ENCODE measurements at places on chromosomes 4 and X.

DNA sequence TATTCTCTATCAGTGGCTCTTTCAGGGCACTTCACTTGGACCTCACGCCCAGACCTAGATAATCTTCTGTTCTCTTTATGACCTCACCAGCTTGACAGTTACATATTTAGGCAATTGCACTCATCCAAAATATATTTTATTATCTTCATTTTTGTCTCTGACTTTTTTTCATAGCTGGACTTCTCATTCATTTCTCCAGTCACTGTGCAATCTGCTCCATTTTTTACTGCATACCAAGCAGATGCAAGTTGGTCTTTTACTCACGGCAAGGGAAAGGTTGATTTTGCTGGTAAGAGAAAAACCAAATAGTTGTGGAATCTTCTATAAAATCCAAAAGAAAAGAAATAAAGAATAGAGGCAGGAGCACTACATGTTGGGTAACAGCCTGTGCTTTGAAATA lies 31.7 kb downstream of the MAD2L1 start:
- H3K4me3 ChIP-seq: no peak overlapping the region
- no peak for DNase-seq
- H3K4me1 ChIP-seq: no peaks in the 10 kb centered on the region
- no peaks in the 10 kb centered on the region for H3K36me3 ChIP-seq

- no peaks in the 10 kb centered on the region for H3K36me3 ChIP-seq
- H3K27ac ChIP-seq: no peak overlapping the region
- no peak overlapping the region for H3K4me3 ChIP-seq
- no peaks in the 10 kb centered on the region for H3K27me3 ChIP-seq
Observed at GRCh38 chrX:145292218-145292617, 44.9 kb downstream of the SPANXN1 start.

GRCh38 chrX:44913656-44914531 lies 40.9 kb downstream of the KDM6A start:
- H3K4me3 ChIP-seq: no peak overlapping the region
- H3K27ac ChIP-seq: no peak overlapping the region
- no peaks in the 10 kb centered on the region for H3K36me3 ChIP-seq
- no peaks in the 10 kb centered on the region for H3K27me3 ChIP-seq
- peaks cover 55% of the 10 kb centered on the region for H3K4me1 ChIP-seq

GRCh38 chrX:68822641-68823410 lies 6.0 kb upstream of the EFNB1 start:
- H3K36me3 ChIP-seq: no peaks in the 10 kb centered on the region
- H3K27me3 ChIP-seq: no peaks in the 10 kb centered on the region
- H3K4me1 ChIP-seq: no peaks in the 10 kb centered on the region
- H3K27ac ChIP-seq: no peak overlapping the region
- H3K4me3 ChIP-seq: no peak overlapping the region
- DNase-seq: peak; percentile 77

DNA sequence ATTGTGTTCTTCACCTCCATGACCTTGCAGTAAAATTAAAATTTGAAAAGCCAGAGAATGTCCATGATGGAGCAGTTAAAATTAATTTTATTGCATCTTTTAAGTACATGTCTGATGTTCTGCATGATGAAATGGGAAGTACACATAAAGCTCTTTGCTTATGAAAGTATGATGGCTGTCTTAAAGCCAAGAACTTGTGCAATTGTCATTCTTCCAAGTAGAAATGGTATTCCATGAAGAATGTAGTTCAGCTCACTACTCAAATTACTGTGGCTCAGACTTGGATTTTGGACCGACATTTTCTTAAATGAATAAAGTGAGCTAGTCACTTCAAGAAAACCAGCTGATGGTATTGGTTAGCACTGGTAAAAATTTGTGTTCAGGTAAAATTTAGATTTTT lies 161.7 kb upstream of the CXCL13 start:
- no peaks in the 10 kb centered on the region for H3K4me1 ChIP-seq
- no peaks in the 10 kb centered on the region for H3K36me3 ChIP-seq
- no peak for DNase-seq
- H3K27ac ChIP-seq: no peak overlapping the region
- no peaks in the 10 kb centered on the region for H3K27me3 ChIP-seq

- H3K27me3 ChIP-seq: no peaks in the 10 kb centered on the region
- H3K36me3 ChIP-seq: no peaks in the 10 kb centered on the region
- DNase-seq: no peak
Observed at GRCh38 chrX:11666164-11666563, 444 bp upstream of the ARHGAP6 start.

DNA sequence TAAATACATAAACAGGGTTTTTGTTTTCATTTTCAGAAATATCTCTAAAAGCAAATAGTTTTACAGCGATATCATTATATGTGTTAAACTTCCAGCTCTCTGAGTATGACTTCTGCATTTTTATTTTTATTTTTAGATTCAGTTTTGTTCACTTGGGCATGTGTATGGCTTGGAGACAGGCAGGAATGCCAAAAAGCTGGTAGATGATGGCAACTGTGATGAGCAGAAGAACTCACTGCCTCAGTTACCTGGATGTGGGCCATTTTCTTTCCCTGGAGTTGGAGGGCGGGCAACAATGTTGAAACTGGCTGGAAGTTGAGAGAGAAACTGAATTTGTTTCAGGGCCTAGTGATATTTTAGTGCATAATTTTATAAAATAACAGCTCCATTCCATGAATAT lies 266.4 kb downstream of the ARHGAP24 start:
- H3K36me3 ChIP-seq: no peaks in the 10 kb centered on the region
- DNase-seq: no peak
- no peaks in the 10 kb centered on the region for H3K27me3 ChIP-seq
- H3K27ac ChIP-seq: no peak overlapping the region

- no peak overlapping the region for H3K27ac ChIP-seq
- no peaks in the 10 kb centered on the region for H3K36me3 ChIP-seq
- H3K27me3 ChIP-seq: no peaks in the 10 kb centered on the region
- H3K4me3 ChIP-seq: no peak overlapping the region
- DNase-seq: no peak
Observed at GRCh38 chrX:110866421-110866820, 70.8 kb upstream of the CHRDL1 start.

DNA sequence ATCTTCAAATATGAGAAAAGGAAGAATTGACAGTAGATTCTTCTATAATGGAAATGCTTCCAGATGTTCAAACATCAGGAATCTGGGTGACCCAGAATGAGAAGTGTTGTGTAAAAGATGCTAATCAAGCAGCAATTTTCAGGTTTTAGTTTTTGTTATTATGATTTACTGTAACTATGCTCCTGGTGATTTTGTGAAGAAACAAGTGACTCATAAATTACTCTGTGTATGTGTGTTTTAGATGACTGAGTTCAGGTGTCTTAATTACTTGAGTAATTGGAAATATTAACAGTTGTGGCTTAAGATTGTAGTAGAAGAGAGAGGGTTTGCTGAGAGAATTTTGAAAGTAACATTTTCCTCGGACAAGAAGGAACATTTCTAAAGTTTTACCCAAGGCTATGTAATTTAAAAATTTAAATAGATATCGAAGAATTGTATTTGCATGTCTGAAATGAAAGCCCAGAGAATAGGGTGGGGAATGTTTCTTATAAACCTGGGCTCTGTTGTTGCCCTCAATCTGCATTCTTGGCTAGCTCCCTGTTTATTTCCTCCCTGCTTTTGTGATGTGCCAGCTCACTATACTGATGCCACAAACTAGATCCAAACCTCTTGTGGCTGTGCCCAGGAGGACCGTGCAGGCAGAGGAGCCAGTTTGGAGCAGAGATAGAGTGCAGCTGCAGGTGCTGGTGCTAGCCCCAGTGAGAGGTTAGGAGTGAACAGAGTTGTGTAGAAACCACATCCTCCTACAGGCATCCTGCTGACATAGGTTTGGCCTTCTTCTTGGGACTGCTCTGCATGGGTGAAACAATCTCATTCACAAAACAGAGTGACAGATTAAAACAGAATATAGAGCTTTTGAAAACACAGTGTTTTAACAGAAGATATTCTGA lies 25.4 kb upstream of the TNIP3 start:
- no peaks in the 10 kb centered on the region for H3K36me3 ChIP-seq
- no peaks in the 10 kb centered on the region for H3K27me3 ChIP-seq
- no peak for DNase-seq
- no peaks in the 10 kb centered on the region for H3K4me1 ChIP-seq

DNA sequence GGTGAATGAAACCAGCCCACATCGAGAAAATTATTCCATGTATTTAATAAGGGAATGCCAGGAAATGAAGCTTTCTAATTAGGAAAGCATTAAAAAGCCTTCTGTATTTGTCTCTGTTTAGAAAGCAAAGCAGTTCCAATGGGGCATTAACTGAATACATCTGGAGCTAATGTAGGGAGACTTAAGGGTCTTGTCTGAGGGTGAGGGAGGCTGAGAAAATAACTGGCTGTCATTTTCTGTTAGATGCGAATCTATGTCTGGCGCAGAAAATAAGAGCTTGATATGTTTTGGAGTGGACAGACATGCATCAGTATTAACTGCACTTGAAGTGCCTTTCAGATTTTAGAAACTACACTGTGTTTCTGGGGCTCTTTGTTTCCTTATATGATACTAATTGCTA lies 111.3 kb downstream of the KLHL8 start:
- peaks cover 24% of the 10 kb centered on the region for H3K36me3 ChIP-seq
- no peak for DNase-seq
- no peaks in the 10 kb centered on the region for H3K27me3 ChIP-seq
- H3K4me1 ChIP-seq: peaks cover 36% of the 10 kb centered on the region

DNA sequence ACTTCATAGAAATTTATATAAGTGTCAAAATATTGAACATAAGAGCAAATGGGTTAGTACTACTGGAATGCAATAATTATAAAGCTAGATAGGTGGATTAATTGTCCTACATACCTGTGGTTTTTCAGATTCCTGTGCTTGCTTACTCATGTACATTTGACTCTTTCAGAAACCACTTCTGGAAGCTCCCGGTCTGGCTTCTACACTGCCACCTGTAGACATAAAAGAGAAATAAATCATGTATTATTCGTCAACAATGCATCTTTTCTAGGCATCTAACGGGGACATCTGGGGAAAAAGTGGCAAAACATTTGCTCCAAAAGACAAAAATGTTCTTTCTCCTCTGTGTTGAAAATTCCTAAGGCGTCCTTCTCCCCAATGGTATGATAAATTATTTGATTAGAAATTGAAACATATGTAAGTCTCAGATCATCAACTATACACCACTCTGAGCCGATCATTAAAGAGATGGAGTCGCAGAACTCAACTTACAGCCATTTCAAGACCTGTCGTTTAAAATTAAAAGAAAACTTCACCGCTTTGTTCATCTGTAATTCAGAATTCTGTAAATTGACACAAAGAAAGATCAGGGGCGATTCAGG lies 648.7 kb upstream of the DIPK2B start:
- no peaks in the 10 kb centered on the region for H3K27me3 ChIP-seq
- no peak for DNase-seq
- peak overlapping the region; percentile 62 for H3K4me3 ChIP-seq
- no peaks in the 10 kb centered on the region for H3K36me3 ChIP-seq

- H3K27me3 ChIP-seq: no peaks in the 10 kb centered on the region
- no peak overlapping the region for H3K27ac ChIP-seq
- H3K4me3 ChIP-seq: no peak overlapping the region
- DNase-seq: no peak
- no peaks in the 10 kb centered on the region for H3K4me1 ChIP-seq
Observed at GRCh38 chrX:69298466-69299140, 133.3 kb upstream of the PJA1 start.

GRCh38 chr4:102601586-102602227 lies 100.5 kb downstream of the NFKB1 start:
- no peak overlapping the region for H3K27ac ChIP-seq
- H3K27me3 ChIP-seq: no peaks in the 10 kb centered on the region
- peaks cover 14% of the 10 kb centered on the region for H3K4me1 ChIP-seq
- no peak for DNase-seq

DNA sequence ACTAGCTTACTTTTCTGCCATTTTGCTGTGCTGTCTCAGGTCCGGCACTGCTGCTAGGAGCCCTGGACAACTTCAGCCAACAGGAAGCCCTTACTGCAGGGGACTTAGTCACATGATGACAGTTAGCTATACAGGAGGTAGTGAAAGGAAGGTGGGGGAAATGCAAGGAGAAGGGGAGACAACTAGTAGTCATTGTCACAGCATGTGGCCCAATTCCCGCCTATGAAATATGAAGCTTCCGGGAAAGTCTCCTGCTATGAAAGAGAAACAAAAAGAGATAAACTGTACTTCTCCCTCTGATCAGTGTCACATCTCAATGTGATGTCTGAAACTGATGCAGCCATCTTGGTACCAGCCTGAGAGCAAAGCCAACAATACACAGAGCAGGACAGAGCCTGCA lies 71.6 kb downstream of the AMELX start:
- no peak overlapping the region for H3K27ac ChIP-seq
- no peaks in the 10 kb centered on the region for H3K4me1 ChIP-seq
- no peak overlapping the region for H3K4me3 ChIP-seq
